ENCODE measurements at places on chromosomes 5 and 9.

GRCh38 chr9:135813671-135814290, 93.6 kb downstream of the CAMSAP1 start:
- DNase-seq = peak; percentile 51

- no peak for DNase-seq
These were observed 57.2 kb downstream of the COL5A1 start for GRCh38 chr9:134698587-134699342.

DNA sequence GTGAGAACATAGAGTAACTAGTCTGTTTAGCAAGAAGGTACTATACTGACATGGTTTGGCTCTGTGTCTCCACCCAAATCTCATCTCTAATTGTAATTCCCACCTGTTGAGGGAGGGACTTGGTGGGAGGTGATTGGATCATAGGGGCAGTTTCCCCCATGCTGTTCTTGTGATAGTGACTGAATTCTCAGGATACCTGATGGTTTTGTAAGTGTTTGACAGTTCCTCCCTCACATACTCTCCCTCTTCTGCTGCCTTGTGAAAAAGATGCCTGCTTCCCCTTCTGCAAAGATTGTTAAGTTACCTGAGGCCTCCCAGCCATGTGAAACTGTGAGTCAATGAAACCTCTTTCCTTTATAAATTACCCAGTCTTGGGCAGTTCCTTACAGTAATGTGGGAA, 240.4 kb upstream of the ST8SIA4 start:
- no peak for DNase-seq

DNA sequence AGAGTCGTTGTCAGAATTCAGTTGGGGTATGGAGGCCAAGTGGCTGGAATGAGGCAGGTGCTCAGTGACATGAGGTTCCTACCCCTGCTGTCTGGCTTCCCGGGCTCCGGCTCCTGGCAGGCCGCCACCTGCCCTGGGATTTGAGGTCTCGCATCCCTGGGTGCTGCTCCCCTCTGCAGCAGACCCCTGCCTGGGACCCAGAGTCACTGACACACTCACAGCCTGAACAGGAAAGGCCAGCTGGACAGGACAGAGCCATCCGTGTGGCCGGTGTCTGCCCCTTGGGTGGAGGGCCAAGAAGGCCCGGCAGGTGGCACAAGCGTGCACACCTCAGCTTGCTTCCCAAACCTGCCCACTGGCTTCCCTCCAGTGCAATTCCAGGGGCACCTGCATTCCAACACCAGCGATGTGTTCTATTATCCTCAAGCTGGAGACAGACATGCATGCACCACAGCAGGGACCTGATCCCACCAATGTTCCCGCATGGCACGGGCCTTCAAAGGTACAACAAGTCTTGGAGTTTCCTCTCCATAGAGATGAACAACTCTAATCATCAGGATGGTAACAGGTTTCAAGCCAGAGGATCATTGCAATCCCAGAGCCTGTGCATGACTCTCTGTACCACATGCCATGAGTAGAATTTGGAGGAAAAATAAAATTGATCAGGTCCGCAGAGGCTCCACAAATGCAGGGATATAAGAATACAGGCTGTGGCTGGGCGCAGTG, 45.6 kb upstream of the RNF130 start:
- DNase-seq = no peak

DNA sequence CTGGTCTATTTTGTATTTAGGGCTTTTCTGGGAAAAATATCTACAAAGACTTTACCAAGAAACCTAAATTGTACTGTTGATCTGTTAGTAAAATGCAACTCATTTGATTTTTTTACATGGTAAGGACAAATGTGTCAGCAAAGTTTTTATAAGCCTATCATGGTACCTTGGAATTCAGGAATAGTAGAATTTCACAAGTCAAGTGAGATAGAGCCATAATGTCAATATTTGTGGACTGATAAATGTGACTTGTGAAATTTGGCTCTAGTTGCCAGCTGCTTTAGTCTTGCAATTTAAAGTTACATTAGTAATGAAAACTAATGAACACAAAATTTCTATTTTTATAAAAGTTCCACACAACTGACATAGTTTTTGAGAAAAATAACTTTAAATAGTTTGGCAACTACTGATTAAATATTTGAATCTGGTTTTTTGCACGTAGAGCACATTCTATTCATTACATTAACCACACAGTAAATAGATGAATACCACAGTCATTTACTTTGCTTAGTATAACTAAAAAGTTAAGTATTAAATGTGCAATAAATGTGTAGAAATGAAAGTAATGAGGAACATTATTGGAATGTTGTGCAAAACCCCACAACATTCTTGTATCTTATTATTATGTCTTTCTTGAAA, 41.2 kb upstream of the RIOK2 start:
- no peak for DNase-seq

GRCh38 chr9:79007701-79008483, 563.9 kb upstream of the TLE4 start:
- DNase-seq = no peak

- no peak for DNase-seq
These were observed 24.1 kb upstream of the RPL26L1 start for GRCh38 chr5:172935096-172935495.

- no peak for DNase-seq
These were observed at the start of gene LRRC26 for GRCh38 chr9:137169896-137170358. LRRC26 (minus strand) TSS chr9:137170051; CDS start chr9:137169943, 108 bp downstream.

DNA sequence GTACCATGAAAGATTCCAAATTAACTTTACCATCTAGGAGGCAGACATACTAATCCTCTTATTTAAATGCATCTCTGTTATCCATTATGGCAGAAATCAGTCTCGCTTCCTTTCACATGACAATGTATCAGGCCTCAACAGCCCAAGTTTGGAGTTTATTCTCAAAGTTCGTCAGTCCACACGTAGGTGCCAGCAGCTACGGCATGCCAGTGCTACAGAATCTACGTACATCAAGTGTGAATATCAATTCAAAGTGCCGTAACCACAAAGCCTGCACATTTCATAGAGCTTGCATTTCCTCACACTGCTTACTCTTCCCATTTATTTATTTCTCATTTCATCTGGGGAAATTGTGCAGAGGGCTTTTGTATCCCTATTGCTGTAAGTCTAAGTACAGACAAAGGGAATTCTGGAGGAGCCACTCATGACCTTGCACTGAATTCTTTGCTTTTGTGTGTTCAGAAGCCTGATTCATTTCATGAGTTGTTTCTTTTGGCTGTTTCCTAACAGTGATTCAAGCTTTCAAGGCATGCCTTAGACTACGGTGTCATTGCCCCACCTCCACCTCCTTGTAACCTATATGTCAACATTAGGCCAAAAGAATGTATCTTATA, 10.0 kb downstream of the ENC1 start:
- no peak for DNase-seq

DNA sequence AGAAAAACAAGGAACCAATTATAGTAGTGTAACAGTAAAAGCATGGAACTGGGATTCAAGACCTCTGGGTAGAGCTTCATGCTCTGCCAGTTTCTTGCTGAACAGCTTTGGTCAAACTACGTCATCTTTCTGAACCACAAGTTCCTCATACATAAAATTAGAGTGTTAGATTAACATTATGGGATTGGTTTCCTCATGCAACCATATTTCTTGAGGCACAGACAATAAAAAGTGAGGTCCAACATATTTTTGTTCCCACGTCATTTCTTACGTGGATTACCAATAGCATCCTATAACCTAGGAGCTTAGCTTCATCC, 354.8 kb downstream of the TMEM232 start:
- DNase-seq = no peak

- no peak for DNase-seq
These were observed 156.0 kb downstream of the ZNF462 start for GRCh38 chr9:107018861-107019545.

- no peak for DNase-seq
These were observed 370.7 kb upstream of the TRPC7 start for GRCh38 chr5:136736021-136736420.

GRCh38 chr9:122030357-122030756, 62.8 kb downstream of the TTLL11 start:
- no peak for DNase-seq

DNA sequence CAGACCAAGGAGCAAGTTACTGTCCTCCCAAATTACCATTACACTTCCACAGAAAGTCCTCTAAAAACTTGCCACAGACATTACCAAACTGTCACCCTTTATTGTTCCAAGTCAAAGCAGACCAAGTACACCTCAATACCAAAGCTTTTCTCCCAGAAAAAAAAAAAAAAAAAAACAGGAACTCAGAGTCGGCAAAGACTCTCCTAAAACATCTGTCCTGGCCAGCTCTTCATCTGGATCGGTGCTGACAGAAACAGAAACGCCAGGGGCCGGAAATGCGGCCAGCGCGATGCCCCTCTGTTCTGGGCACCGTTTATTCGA, 718 bp downstream of the DEPDC1B start:
- DNase-seq = no peak

DNA sequence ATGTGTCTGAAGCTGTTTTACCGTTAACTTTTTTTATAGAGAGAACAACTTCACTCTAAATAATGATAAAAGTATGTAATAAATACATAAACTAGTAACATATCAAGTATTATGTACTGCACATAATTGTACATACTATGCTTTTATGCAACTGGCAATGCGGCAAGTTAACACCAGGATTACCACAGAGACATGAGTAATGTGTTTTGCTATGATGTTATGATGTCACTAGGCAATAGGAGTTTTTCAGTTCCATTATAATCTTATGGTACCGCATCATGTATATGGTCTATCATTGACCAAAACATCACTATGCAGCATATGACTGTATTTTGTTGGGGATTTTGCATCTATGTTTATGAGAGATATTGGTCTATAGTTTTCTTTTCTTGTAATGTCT, 326.4 kb upstream of the TARS1 start:
- DNase-seq = no peak

DNA sequence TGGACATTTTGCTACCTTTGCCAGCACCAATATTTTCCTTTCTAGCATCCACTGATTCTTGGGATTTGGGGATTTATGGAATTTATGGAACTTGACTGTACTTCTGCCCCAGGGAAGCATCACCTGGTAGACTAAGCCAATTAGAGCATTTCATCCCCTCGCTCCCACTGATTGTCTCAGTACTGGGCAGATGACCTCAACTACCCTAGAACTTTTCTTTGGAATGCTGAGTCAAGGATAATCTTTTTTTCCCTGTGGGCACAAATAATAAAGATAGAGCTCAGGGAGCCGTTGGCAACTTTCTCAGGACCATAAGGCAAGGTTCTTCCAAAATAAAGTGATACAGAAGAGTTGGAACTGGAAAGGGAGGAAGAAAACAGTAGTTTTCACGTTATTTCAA, 438.4 kb downstream of the PLK2 start:
- DNase-seq = no peak

DNA sequence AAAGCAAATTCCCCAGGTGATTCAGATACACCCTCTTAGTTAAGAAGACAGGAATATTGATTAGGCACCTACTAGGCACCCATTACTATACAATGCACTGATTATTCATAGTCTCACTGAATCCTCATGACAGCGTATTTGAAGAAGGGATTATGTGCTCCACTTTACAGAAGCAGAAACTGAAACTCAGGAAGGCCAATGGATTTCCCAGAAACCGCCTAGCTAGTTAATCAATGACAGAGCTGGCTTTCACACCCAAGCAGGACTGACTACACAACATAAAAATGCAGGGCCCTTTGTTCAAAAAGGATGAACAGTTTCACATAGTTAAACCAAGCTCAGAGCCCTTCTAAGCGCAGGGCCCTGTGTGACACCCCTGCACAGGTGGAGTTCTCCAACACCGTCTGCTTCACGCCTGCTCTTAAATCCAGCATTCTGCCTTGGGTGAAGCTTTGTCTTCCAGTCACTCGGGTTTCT, 117.3 kb downstream of the TTLL11 start:
- DNase-seq = no peak

- DNase-seq = no peak
These were observed 310.8 kb downstream of the PDE4D start for GRCh38 chr5:59582746-59583145.

DNA sequence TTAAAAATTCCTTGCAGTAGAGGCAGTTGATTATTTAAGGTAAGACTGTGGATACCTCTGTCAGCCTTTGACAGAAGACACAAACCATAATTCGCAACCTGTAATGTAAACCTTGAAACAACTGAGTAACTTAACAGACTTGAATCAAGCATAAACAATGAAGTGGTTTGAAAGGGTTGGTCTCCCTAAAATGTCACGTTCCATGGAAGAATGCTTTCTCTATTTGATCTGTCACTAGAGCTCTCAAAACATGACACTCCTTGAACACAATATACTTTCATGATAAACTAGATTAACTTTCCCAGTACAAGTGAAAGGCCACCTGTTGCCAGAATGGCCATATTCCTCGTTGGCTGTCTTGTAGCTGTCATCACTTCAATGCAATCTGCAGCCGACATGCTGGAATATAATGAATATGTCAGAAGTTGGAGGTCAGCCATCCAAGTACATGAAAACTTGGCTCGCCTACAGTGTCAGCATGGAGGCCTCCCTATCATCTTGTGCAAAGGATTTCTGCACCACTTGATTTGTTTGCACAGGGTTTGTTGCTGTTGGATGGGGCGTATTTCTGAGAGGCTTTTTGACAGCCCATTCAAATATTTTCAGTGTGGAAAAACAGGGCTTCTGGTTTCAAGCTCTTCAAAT, 228.0 kb downstream of the TLE4 start:
- DNase-seq = no peak

DNA sequence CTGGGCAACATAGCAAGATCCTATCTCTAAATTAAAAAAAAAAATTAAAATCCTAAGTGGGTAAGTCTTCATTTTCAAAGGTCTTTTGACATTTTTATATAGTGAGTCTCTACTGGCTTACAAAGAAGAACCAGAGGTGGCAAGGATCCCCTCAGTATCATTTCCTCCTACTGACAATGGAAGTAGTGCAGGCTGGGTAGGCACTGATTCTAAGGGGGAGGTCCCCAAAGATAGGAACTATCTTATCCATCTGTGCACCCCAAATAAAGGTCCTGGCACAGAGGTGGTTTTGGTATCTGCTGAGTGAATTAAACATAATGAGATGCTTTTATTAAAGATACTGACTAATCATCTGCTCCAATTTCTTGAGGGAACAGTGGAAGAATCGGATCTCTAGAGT, 4.2 kb downstream of the FAM193B start:
- no peak for DNase-seq

GRCh38 chr5:137176126-137176525, 323.0 kb downstream of the SPOCK1 start:
- no peak for DNase-seq

- DNase-seq = no peak
These were observed 2.6 kb upstream of the MSX2 start for GRCh38 chr5:174721530-174722432.

- DNase-seq = no peak
These were observed 473.1 kb upstream of the GRAMD2B start for GRCh38 chr5:125950012-125950615.

DNA sequence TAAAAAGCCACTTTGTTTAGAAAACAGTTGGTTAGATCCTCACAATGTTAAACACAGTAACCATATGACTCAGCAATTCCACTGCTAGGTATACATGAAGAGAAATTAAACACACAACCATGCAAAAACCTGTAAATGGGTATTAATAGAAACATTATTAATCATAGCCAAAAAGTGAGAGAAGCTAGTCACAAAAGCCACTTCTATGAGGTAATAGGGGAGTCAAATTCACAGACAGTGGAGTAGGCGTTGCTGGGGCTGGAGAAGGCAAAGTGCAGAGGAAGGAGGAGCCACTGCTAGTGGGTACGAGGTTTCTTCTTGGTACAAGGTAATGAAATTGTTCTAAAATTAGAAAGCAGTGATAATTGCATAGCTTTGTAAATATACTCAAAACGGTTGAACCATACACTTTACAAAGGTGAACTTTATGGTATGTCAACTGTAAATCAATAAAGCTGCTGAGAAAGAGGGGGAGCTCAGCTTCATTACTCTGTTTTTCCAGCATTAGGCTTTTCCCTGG, 364.4 kb downstream of the GADD45G start:
- no peak for DNase-seq
